ENCODE measurements at places on chromosomes 7 and 10.

DNA sequence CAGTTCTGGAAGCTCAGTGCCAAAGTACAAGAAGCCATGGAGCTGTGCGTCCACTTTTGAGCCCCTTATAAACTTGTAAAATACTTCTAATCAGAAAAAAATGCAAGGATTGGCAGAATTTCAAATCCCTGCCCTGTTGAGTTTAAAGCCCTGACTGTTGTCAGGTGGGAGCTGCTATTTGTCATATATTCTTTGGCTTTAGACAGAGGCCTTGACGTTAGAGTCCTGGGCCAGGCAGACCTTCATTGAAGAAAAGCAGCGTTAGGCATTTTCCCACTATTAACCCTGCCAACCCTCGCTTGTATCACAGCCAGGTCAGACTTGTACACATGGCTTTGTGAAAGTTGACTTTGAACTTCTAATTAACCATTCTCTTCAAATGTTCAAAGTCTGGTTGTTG is 155.4 kb downstream of the TWIST1 start:
- DNase-seq, result no peak

- peak; percentile 63 for DNase-seq
Observed at GRCh38 chr10:74039561-74040145, 41.7 kb downstream of the VCL start.

- DNase-seq, result no peak
Observed at GRCh38 chr7:45116048-45116447, 4.6 kb upstream of the TBRG4 start.

DNA sequence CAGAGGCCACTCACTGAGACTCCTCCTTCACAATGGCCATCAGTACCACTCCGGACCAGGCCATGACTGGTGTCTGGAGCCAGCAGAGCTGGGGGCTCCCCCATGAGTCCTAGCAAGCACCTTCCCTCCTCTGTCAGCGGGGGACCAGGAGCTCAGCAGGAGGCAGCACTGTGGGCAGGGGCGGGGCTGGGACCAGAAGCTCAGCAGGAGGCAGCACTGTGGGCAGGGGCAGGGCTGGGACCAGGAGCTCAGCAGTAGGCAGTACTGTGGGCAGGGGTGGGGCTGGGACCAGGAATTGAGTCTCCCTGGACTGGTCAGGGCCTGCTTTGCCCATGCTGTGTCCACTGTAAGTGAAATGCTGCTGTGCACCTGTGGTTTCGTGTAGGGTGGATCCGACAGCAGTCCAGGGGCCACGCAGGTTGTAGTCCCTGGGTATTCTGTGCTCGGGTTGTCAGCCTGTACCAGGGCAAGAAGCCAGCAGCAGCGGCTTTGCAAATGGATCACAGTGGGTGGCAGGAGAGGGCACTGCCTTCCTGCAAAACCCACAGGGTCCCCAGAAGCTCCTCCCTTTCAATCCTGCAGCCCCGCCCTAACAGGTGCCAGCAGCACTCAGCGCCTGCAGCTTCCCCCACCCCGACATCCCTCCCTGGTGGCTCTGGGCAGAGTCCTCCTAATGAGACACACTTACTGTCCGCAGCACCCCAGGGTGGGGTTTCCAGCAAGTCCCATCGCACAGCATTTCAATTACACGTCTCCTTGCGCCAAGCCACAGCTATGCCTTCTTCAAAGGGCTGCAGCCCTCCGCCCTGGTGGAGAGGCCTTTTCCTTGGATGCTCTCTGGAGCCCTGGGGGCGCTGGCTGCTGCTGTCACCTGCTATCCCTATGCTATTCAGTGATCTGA is 220.5 kb downstream of the TCERG1L start:
- no peak for DNase-seq

GRCh38 chr10:63013755-63014154 is 119.4 kb upstream of the NRBF2 start:
- no peak for DNase-seq

DNA sequence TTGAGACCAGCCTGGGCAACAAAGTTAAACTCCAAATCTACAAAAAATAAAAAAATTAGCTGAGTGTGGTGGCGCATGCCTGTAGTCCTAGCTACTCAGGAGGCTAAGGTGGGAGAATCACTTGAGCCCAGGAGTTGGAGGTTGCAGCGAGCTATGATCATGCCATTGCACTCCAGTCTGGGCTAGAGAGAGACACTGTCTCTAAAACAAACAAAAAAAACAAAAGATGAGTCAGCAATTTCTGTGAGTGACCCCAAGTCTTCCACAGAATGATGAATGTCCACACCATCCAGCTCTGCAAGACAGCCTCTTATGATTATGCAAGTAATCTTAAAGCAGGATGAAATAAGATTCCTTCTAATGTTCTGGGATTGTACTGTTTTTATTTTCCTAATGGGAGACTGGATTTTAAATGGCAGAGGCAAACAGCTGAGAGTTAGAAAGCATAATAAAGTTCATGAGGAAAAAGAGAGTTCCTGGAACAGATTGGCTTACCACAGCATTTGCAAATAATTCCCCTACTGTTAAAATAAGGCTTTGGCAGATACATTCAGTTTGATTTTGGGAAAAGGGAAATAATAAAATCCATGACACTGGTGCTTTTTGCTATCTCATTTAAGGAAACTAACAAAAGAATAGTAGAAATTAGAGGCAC is 18.9 kb upstream of the PRKAR2B start:
- no peak for DNase-seq

GRCh38 chr10:114374053-114374791 is 30.1 kb downstream of the AFAP1L2 start:
- peak; percentile 86 for DNase-seq

- DNase-seq, result no peak
Observed at GRCh38 chr7:134415700-134416099, 43.2 kb downstream of the AKR1B1 start.

- no peak for DNase-seq
Observed at GRCh38 chr7:138025215-138026186, 23.6 kb upstream of the CREB3L2 start.

GRCh38 chr10:99421233-99421739 is 9.1 kb downstream of the GOT1 start:
- DNase-seq, result no peak

DNA sequence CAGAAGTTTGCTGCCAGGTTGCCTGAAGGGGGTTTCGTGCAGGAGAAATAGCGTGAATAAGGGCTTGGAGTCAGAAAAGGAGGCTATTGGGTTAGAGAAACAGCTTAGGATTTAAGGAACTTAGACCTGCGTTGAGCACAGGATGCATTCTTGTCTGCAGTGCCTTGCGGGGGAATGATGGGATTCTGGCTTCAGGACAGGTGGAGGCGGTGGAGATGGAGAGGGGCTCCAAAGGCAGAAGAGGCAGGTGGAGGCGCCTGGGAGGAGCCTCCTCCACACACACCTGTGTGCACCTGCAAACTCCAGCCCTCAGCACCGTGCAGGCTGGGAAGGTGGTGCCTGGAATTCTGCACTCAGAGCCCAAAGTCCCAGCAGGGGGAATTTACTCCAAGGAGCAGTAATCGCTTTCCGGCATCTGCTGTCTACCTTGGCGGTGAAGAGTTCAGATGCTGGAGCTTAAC is 1.8 kb downstream of the CLIP2 start:
- DNase-seq, result no peak

- no peak for DNase-seq
Observed at GRCh38 chr10:77290528-77291155, 347.0 kb downstream of the KCNMA1 start.

DNA sequence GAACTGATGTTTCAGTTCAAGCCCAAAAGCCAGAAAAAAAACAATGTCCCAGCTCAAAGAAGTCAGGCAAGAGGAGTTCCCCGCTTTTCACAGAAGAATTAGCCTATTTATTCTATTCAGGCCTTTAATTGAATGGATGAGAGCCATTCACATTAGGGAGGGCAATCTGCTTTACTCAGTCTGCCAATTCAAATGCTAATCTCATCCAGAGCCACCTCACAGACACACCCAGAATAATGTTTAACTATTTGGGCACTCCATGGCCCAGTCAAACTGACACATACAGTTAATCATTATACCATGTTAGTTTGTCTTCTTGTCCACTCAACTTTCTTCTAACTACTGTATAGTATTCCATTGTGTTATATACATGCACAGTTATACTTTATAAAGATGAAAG is 2.6 kb upstream of the NPSR1 start:
- DNase-seq, result no peak

GRCh38 chr10:30348378-30348776 is 701 bp downstream of the MTPAP start:
- no peak for DNase-seq

GRCh38 chr10:73879296-73880173 is 5.2 kb upstream of the CAMK2G start:
- peak; percentile 79 for DNase-seq

- DNase-seq, result peak; percentile 73
Observed at GRCh38 chr10:125123476-125124114, 36.8 kb downstream of the CTBP2 start.

GRCh38 chr10:124912101-124912886 is 29.6 kb upstream of the ZRANB1 start:
- DNase-seq, result no peak

- no peak for DNase-seq
Observed at GRCh38 chr7:129470411-129470810, 31.9 kb upstream of the SMKR1 start.

DNA sequence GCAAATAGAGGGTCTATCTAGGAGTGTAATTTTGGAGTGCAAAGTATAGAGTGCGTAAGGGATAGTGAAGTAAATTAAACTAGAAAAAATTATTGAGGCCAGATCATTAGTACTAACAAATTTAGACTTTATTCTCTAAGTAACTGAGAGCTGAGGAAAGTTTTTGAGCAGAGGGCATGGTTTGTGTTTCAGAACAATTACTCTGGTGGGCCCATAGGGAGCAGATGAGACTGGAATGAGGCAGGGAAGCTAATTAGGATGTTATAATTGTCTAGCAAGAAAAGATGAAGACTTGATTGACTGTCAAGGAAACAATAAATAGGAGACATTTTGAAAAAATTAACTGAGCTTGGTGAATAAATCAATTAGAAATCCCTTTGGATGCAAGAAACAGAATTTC is 37.8 kb upstream of the IMMP2L start:
- DNase-seq, result no peak

- no peak for DNase-seq
Observed at GRCh38 chr7:158313931-158314330, 273.7 kb downstream of the PTPRN2 start.

- no peak for DNase-seq
Observed at GRCh38 chr7:107579554-107579884, 527 bp upstream of the BCAP29 start.

- DNase-seq, result no peak
Observed at GRCh38 chr10:105774351-105774750, 1133.3 kb downstream of the SORCS3 start.

- no peak for DNase-seq
Observed at GRCh38 chr10:4541292-4541691, 284.7 kb upstream of the AKR1E2 start.

- DNase-seq, result no peak
Observed at GRCh38 chr7:120334475-120334874, 61.5 kb downstream of the KCND2 start.

DNA sequence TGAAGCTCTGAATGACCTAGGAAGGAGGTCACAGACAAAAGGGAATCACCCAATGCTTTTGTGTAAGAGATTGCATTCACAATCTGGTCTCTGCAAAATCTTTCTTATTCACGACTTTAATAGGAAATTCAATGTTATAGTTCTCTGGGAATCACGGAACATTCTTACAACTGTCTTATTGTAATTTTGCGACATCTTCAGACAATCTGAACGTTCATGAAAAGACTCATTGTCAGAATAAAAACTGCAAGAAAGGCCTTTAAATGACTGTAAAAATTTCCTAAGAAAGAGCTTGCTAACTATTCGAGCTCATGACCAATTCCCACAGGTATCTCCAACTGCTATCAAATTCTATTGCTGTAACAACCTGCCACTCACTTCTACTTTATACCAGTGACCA is 130.7 kb downstream of the DGKI start:
- DNase-seq, result no peak

GRCh38 chr10:24133835-24134234 is 75.1 kb upstream of the KIAA1217 start:
- no peak for DNase-seq

GRCh38 chr7:127758105-127758504 is 106.1 kb downstream of the SND1 start:
- no peak for DNase-seq

DNA sequence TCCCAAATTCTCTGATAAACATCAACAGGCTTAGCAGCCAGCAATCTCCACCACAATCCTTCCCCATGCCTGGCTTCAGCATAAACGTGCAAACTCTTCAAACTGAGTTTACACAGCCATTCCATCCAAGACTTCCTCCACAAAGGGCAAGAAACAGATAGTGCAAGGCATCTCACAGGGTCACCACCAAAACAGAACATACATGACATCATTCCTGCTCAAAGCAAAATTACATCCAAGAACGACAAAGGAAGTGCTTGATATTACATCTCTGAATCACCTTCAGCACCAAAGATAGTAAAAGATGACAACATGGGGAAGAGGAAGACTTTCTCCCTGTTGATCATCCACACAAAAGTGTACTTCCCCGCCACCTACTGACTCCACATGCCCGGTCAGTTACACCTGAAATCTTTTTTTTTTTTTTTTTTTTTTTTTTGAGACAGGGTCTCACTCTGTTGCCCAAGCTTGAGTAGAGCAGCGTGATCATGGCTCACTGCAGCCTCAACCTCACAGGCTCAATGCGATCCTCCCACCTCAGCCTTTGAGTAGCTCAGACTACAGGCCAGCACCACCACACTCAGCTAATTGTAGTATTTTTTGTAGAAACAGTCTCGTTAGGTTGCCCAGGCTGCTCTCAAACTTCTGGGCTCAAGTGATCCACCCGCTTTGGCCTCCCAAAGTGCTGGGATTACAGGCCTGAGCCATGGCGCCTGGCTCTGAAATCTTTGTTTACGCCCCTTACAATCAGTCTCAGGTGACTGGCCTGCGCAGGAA is 127.5 kb downstream of the PARD3 start:
- no peak for DNase-seq

DNA sequence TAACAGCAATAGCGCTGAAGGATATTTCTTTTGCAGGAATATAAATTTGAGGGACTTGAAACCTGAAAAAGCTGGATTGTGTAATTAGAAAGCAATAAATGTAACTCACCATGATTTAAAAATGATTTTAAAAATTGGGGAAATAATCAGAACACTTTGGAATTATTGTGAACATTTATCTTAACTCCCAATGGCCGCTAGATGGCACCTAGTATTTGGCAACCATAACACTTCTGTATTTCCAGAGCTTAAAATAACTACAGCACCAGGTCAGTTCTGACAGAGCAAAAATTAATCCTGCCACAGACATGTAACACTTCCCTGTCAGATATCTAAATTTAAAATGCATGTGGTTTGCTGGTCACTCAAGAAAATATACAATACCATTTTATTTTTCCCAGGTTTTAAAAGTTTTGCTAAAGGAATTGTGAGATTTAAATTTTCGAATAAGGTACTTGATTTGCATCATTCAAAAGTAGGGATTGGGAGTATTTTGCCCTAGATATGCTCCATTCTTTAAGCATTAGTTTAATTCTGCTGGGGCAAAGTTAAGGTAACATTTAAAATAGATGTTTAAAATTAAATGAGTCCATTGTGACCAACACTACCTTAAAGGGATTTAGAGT is 144.5 kb downstream of the PPP1R3A start:
- DNase-seq, result no peak

- no peak for DNase-seq
Observed at GRCh38 chr10:4701016-4701415, 125.0 kb upstream of the AKR1E2 start.
